Caudate nucleus (tissue), 63 donors: ENCODE measurements at places on chromosomes 11 and 22.

DNA sequence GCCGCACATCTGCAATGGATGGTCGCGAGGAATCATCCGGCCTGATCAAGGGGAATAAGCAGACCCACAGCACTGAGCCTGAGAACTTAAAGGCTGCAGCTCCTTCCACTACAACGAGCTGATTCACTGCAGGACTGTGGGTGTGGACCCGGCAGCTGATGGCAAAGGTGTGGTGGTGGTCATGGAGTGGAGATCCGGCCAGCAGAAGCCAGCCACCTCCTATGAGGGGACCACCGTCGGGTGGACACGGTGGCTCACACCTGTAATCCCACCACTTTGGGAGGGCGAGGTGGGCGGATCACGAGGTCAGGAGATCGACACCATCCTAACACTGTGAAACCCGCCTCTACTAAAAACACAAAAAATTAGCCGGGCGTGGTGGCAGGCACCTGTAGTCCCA lies 66.4 kb downstream of the DGCR2 start:
- DNase-seq: no peak

DNA sequence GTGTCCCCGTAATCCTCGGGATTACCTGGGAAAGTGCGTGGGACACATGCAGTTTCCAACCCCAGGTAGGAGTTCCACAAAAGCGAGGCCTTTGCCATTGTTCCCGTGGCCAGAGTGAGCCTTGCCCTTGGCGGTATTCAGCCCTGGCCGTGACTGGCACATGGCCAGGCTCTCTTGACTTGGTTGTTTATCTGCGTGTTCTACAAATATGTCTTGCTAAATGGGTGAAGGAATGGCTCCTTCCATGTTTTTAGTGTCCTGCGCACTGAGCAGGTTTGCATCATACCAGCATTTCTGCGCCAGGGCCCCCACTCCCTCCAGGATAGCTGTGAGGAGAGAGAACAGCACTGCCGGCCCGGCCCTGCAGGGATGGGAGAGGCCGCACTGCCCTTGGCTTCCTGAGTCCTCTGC lies 20.0 kb downstream of the POLR3H start:
- DNase-seq: no peak

GRCh38 chr22:48953103-48953720 lies 874.5 kb downstream of the BRD1 start:
- DNase-seq: no peak

DNA sequence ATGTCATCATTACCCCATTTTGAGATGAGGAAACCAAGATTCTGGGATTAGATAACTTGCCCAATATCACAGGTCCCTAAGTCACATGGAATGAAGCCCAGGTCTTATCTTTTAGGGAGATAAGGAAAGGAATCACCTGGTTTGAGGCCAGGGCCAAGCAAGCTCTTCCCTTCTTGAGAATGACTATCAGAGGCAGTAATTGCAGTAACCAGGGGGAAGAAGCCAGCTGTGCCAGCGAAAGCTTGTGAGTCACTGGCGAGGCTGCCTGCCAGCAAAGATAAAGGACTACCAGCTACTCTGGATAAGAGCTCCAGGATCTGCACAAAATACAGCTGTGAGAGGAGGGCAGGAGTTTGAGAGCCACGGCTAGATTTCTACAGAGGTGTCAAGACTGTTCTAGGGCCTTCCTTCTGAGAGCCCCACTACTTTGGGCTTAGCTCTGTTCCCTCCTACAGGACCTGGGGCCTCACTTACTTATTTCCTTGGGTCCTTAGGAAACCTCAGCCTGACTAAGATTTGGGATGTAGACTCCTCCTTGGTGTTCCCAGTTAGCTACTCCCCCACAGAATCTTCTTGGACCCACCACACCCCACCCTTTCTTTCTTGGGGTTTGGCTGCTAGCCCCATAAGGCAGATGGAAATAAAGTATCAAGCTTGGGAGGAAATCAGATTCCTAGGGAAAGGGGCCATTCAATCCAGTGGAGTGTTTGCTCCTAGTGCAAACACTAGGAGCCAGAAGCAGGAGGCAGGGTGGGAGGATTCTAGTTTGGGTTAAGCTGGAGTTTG lies 9.7 kb upstream of the CCKBR start:
- no peak for DNase-seq

DNA sequence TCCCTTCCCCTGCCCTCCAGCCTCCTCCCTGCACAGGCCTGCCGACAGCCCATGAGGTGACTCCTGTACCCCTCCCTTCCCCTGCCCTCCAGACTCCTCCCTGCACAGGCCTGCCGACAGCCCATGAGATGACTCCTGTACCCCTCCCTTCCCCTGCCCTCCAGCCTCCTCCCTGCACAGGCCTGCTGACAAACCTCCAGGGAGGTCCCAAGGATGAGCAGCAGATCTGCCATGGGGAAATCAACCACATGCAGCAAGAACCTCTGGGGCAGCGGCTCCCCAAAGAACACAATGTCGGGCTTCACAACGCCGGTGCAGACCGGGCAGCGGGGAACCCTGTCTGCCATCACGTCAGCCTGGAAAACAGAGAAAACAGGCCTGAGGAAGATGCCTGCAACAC lies 12.3 kb downstream of the SIRT3 start:
- no peak for DNase-seq

DNA sequence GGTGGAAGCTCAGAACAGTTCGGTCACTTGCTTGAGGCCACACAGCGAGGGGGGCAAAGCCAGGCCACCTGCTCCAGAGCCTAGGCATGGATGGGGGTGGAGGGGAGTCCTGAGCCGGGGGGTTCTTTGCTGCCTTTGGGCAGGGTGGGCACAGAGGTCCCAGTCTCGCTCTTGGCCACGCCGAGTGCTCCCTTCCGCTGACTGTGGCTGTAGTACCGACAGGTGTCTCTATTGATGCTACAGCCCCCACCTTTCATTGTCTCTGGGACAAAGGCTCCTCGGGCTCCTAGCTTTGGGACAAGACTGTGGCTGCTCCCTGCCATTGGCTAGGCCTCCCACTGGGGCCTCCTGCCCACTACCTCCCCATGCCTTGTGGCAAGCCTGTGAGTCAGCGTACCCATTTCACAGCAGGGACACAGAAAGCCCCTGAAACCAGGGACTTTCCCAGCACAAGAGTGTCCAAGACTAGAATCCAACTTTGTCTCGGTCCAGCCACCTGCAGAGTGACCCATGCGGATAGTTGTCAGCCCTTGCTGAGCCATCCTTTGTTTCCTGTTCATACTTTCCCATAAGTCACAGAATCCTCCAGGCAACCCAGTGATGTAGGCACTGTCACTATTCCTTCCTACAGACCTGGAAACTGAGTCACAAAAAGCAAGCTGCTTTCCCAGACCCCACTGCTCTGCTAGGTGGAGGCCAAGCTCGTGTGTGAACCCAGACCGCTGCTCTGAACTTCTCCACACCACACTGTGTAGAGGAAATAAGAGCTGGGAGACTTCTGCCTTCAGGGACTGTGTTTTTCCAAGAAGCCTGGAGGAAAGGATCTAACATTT lies 17.2 kb downstream of the MYEOV start:
- DNase-seq: no peak

- DNase-seq: no peak
Observed at GRCh38 chr11:58179648-58180047, 9.2 kb upstream of the OR9Q2 start.

DNA sequence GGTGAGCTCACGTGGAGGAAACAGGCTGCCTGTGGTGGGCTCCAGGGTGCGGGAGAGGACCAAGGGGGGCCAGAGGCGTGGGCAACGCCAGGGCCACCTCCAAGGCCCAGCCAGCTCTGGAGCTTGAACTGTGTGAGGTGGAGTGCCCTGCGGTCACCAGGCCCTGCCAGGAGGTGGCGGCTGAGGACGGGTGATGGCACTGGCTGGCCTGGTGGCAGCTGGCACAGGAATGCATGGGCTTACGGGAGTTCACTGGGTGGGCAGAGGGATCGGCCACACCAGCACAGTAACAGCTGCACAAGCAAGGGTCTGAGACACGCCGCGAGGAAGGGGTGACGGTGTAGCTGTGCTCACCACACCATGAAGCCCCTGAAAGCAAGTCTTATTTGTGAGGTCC lies 15.8 kb downstream of the TOLLIP start:
- DNase-seq: no peak

GRCh38 chr22:37166675-37167066 lies 17.0 kb upstream of the IL2RB start:
- DNase-seq: no peak

DNA sequence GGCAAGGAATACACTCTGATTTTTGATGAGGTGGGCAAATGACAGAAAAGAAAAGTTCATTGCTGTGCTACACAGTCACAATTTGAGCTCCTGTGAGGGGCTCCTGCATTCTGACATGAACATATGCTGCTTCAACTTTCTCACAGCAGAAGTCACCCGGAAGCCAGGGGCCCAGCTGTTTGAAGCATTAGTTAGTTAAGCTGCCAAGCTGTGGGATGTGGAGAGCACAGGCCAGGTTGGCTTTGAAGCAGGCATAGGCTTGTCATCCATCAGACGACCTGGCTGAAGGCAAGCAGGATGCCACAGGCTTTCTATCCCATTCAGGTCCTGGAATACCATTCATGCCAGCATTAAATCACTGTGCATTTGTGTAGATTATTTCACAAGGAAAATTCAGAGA lies 63.1 kb downstream of the MTNR1B start:
- no peak for DNase-seq

DNA sequence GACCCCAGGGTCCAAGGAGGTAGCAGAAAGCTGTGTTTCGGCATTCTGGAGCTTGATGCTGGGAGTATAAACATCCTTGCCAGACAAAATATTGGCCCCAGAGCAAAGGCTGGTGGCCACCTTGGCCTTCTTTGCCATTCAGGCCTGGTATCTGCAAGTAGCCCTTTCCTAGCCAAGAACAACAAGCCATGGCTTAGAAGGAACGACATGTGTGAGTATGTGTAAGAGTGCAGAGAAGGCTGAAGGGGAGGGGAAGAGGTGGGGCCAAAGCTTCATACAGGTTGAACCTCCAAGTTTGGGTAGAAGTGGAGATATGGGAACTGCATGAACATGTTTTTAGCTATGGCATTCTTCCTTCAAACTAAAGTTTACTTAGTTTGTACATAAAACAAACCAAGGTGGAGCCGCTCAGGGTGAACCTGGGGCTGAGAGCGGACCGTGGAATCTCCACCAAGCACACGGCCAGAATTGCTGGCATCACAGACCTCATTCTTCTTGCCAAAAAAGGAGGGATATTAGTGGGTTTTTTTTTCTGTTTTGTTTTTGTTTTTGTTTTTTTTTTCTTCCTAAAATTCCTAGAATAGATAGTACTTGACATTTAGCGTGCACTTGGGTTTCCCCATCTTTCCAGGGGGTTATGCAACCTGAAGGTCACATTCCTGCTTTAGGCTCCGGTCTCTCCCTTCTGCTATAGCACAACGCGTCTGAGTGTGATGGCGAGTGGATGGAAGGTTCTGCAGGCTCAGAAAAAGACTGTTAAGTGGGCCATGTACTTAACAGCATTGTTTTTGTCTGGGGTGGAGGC lies 70.9 kb downstream of the ADAMTS15 start:
- no peak for DNase-seq

DNA sequence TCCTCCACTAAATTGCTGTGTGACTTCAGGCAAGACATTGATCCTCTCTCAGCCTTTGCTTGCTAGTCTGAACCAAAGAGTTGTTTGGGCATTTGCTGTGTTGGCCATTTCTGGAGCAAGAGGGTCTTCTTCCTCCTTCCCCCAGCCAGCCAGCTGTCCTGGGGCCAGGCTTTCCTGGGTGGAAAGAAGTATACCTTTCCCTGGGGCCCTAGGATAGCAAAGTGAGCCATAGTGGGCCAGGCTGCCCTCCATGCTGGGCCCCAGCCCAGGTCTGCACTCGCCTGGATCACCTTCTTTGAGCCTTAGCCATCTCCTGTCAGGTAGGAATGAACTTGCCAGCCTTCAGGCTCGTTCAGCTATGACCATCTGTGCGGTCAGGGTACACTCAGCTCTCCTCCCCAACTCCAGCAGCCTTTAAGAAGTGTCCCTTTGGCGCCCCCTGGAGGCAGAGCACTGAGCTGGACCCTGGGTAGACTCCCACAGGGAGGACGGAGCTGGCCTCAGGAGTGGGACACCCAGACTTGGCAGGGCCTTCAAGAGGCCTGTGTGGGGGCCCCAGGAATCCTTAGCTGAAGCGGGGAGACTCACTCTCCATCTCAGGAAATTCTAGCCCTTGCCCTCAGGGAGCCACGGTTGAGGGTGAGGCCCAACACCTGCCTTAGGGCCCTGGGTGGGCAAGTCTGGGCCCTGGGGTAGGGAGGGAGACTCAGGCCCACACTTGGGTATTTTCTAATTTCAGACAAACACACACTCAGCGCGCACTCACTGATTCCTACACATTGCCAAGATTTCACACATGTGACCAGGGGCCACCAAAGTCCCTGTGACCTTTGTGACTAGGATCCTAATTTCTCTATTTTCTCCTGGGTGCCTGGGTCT lies 35.6 kb upstream of the TPBGL start:
- no peak for DNase-seq

- no peak for DNase-seq
Observed at GRCh38 chr11:27115051-27115650, 74.5 kb downstream of the BBOX1 start.

GRCh38 chr22:28637225-28637624 lies 42.4 kb downstream of the TTC28 start:
- DNase-seq: no peak

DNA sequence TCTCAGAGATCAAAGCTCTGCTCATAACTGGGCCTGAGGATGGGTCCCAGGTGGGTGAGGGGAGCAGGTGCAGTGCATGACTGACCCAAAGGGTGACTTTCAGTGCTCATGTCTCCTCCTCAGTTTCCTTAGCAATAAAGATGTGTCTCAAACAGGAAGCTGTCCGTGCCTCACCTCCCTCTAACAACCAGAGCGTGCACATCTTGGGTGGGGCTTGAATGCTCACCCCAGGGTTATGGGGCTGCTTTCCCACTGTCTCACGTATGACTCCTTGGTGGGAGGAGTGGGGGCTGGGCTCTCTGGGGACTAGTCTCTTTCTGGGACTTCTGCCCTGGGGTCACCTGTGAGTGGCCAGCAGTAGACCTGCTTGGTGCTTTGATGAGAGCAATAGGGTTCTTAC lies 53.9 kb upstream of the PHOX2A start:
- DNase-seq: no peak

GRCh38 chr11:130737866-130738431 lies 178.3 kb downstream of the SNX19 start:
- no peak for DNase-seq

- no peak for DNase-seq
Observed at GRCh38 chr11:6782720-6783119, at the start of gene OR2AG1. OR2AG1 (plus strand) TSS chr11:6783020; CDS start chr11:6785038, 2,018 bp downstream.

DNA sequence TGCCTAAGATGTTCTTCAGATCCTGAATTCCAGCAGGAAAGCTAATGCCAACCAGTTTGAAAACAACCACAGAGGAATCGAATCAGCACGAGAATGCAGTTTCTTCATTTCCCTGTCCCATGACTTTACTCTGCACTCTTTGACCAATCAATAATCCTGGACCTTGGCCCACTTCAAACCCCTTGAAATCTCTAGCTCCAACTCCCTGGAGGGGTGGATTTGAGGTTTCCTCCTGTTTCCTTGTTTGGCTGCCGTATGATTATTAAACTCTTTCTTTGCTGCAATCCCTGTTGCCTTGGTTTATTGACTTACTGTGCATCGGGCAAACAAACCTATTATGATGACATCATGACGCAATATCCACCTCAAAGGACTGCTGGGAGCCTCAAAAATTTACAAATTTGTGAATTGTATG lies 109.3 kb downstream of the FBXO7 start:
- no peak for DNase-seq
